ENCODE measurements at places on chromosomes 3 and 15.

GRCh38 chr3:71468311-71469137, 115.0 kb downstream of the FOXP1 start:
- no peak for DNase-seq

- DNase-seq, result no peak
These were observed 52.3 kb downstream of the EPHB1 start for GRCh38 chr3:134847349-134847748.

DNA sequence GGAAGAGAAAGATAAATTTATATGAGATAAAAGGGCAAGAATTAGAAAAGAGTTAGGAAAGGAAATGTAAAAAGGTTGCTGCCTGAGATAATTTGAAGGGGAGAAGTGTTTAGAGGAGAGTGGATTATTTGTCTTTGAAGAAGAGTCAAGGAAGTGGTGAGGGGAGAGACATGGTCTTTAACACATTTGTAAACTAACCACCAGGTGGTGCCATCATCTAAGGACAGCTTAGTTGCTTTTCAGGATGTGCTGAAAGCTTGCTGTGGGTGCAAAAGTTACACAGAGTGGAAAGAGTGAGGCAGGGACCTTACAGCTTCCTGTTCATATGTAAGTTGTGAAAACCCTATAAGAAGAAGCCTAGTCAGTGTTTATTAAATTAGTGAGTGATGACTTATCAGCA, 114.1 kb upstream of the DNAJC19 start:
- peak; percentile 12 for DNase-seq

GRCh38 chr3:124858275-124858674, 28.9 kb downstream of the ITGB5 start:
- no peak for DNase-seq

GRCh38 chr3:139130390-139131140, 85.9 kb upstream of the PRR23C start:
- no peak for DNase-seq

DNA sequence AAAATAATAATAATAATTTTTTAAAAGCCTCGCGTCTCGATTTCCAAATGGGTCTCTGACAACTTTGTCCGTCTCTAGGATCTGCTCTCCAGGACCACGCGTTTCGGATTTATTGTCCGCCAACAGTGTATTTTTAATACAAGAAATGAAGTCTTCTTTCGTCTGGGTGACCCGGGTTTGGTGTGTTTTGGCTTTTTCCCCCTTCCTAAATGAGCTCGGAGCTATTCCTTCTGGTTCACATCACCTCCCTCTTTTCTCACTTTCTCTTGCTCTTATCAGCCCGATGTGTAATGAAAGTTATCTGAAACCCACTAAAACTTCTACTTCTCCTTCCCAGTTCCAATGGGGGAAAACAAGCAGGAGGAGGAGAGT, 516.7 kb downstream of the MECOM start:
- no peak for DNase-seq

DNA sequence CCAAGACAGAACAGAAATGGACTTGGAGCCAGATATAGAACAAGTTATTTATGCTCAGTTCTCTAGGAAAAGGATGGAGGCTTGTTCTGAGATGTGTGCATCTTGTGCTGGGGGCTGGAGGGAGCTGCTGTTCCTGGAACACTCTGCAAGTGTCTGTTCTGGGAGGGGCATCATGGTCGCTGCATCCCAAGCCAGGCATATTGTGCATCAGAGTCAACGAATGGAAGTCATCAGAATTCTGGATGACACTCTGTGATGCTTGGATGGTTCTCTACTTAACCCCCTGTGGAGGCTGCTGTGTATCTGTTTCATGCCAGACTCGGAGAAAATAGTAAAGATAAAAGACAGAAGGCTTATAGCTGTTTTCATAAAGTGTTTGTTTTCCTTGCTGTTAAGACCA, 34.7 kb downstream of the RPL22L1 start:
- DNase-seq, result no peak

DNA sequence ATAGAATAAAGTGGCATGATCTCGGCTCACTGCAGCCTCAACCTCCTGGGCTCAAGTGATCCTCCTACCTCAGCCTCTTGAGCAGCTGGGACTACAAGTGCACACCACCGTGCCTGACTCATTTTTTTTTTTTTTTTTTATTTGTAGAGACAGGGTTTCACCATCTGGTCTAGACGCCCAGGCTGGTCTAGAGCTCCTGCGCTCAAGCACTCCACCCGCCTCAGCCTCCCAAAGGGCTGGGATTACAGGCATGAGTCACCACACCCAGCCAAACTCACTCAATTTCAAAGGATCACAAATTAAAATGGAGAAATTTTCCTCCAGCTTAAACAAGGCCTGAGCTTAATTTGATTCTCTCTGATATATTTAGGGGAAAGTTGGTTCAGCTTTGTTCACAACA, 27.3 kb upstream of the NMB start:
- peak; percentile 62 for DNase-seq

DNA sequence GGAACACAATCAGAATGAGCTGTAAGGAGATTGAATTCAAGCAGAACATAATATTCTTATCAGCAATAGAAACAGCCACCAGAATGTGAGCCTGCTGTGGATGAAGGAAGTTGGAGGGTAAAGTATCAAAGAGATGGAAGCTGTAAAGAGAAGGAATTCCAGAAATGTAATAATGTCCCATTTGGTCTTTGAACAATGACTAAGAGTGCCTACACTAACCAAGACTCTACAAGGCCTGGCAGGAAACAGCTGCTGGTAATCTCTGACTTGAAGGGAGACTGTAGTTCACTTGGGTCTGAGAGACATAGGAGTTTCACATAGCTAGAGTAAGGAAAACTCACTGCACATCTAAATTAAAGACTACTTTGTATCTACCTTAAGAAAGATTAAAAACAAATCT, 1176.0 kb upstream of the ALCAM start:
- DNase-seq, result peak; percentile 4

DNA sequence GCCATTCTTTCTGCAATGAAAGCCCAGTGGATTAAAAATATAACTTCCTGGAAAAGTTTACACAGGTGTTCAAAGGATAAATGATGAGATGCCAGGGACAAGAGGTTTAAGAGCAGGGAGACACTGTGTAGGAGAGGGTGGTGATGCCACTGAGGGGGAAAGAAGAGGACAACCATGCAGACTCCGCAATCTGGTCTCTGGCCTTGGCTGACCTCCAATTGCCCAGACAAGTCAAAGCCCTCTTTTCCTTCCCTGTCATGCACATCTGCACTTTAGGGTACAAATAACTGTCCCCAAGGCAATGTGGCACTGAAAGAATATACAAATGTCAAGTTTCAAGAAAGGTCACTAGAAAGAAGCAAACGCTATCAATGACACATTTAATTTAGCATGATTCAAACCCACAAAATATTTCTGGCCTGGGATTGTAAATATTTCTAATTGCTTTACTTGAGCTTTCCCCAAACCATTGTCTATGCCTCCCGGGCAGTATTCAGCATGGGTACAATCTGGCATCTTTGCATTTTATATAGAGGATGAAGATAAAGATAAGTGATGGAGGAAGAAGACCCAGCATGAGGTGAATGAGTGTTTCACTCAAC, 319.4 kb downstream of the PLCL2 start:
- no peak for DNase-seq

GRCh38 chr3:150411976-150412375, 3.9 kb downstream of the TSC22D2 start:
- no peak for DNase-seq

DNA sequence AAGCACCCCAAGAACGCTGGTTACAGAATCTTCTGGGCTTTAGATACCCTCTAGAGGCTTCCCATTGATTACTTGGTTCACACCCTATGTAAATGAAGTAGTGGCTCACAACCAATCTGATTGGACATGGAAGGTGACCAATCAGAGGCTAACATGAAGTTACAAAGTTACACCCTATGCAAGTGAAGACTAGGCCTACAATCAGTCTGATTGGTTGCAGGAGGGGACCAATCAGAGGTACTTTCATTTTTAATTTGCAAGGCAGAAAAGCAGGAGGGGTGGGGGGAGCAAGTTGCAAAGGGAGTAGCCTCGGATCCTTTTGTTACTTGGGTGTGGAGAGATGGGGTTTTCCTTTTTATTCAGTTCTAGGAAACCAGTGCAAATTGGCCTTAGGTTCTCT, 11.1 kb upstream of the RTP2 start:
- DNase-seq, result peak; percentile 41

DNA sequence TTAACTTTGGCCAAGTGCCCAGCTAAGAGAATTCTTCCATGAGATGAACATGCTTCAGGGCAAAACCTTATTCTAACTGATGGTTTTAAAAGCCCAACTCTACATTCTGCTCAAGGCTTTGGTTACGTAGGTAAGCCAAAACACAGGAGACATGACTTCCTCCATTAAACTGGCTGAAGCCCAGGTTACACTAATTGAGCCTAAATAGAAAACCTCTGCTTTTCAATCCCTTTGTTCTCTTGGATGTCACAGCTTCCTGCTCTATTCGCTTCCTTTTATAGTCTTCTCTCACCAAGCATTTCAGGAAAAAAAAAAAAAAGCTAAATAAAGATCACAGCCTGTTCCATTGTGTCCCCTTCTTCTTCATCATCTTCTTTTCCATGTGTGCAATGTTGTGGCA, 420.4 kb downstream of the TIGIT start:
- DNase-seq, result peak; percentile 25

DNA sequence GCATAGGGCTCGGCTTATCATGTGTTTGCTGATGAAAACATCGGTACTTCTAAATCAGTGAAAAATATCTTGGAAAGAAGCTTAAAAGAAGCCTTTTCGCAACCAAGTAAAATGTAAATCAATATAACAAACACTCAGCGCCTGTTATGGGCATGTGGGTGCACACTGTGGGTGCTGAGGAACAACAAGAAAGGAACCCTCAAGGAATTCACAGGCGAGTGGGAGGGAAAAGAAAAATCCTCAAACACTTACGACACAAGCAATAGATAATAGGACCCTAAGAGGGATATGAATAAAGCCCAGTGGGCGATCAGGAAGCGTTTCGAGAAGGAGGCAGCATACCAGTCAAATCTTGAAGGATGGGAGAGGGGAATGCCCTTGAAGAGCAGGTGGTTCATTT, 21.9 kb downstream of the GLDN start:
- no peak for DNase-seq

GRCh38 chr3:141389703-141390102, 21.4 kb downstream of the ZBTB38 start:
- DNase-seq, result no peak

DNA sequence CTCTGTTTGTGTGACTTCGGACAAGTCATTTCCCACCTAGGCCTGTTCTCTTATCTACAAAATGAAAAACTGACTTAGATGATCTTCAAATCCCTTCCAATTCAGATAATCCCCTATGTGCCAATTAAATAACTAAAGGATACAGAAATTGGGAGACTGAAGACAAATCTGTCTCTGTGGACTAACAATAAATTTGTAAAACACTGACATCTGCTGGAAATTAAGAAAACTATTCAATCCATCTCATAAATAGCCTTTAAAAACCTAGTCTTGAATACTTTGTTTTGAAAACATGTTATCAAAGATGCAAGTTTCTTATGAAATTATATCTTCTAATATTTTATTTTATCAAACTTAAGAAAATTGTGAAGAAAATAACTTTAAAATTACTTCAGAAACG, 38.3 kb downstream of the MTHFS start:
- DNase-seq, result peak; percentile 6

GRCh38 chr15:69891070-69891536, 206.6 kb downstream of the TLE3 start:
- no peak for DNase-seq

- DNase-seq, result no peak
These were observed 110.0 kb upstream of the PLSCR5 start for GRCh38 chr3:146715170-146715569.

- no peak for DNase-seq
These were observed 996 bp downstream of the RABL3 start for GRCh38 chr3:120741320-120741719.

- DNase-seq, result peak; percentile 44
These were observed 25.5 kb upstream of the SNRPA1 start for GRCh38 chr15:101320501-101321052.

- DNase-seq, result peak; percentile 74
These were observed 53.5 kb upstream of the SPATA12 start for GRCh38 chr3:57006949-57007419.

DNA sequence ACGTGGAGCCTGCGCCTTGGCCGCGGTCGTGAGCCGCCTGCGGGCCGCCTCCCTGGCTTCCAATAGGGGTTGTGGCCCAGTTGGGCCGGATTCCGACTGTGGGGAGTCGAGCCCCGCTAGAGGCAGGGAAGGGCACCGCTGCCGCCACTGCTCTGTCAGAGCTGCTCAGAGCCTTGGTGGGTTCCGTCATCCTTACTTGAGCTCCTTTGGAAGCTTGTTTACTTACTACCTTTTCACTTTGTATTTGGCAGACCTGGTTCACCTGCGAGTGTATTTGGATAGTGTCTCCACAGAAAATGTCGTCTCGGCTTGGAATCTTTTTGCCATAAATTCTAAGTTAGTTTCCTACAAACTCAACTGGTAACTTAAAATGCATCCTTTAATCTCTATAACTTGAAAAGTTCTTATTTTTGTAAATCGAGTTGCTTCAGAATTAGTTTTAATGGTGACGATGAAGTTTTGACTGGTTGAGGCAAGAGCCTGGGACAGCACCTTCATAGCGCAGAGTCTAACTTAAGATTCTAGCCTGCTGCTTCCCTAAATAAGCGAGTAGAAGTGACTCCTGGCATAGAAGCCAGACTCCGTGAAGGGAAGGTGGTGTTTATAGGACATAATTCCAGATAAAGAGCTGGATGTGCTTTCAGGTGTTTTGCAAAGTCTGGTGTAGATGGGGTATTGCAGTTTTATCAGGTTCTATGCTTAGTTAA, 800 bp downstream of the DAG1 start:
- peak; percentile 29 for DNase-seq

- peak; percentile 37 for DNase-seq
These were observed 244.8 kb downstream of the ALCAM start for GRCh38 chr3:105611304-105612192.

DNA sequence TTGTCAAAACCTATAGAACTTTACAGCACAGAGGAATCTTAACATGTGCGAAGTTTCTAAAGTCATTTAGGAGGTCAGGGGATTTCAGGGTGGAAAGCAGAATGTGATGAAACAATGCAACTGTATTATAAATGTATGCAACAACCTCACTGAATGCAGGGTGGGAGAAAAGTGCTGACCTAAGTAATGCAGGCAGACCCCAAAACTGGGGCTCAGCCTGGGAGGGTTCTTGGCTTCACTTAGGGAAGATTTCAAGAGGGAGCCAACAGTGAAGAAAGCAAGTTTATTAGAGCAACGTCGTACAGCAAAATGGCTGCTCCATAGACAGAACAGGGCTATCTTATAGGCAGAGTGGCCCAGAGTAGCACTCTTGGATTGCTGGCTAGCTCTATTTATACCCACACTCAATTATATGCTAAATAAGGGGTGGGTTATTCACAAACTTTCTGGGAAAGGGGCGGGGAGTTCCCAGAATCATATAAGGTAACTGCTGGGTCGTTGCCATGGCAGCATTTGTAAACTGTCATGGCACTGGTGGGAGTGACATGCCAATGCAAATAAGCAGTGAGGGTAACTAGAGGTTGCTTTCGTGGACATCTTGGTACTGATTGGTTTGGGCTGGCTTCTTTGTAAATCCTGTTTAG, 14.2 kb upstream of the CAND2 start:
- DNase-seq, result no peak

- peak; percentile 79 for DNase-seq
These were observed 22.5 kb downstream of the UPK1B start for GRCh38 chr3:119195911-119196310.

Measured in kidney tubule cell (primary cell).